NCI-H1930 (cell line): ENCODE measurements at places on chromosomes 2 and 18.
A peak's percentile ranks its signal among the peaks of the same experiment; 100 is the strongest.

GRCh38 chr2:45177870-45178269 lies 168.6 kb upstream of the SIX2 start:
- no peak for DNase-seq

DNA sequence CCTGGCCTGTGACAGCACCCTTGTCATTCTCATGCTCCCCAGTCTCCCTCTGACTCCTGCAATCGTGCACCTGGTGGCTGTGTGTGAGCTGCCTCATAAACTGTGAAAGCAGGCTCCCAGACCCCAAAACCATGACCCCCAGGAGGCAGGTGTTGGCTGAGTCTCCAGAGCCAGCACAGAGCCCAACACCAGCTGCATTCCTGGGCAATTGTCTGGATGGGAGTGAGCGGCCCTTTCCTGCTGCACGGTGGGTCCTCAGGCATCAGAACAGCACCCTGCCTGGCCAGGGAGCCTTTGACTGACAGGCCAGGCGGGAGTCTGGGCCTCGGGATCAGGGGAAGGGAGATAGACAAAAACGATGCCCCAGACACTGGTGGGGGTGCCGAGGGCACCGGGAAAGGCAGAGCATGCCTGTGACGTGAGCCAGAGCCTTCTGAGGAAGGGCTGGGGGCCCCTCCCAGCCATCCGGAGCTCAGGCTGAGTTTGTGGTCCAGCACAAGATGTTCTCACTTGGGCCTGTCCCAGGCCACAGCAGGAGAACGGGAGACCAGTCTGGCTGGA lies 135.1 kb upstream of the GPC1 start:
- DNase-seq, result no peak

DNA sequence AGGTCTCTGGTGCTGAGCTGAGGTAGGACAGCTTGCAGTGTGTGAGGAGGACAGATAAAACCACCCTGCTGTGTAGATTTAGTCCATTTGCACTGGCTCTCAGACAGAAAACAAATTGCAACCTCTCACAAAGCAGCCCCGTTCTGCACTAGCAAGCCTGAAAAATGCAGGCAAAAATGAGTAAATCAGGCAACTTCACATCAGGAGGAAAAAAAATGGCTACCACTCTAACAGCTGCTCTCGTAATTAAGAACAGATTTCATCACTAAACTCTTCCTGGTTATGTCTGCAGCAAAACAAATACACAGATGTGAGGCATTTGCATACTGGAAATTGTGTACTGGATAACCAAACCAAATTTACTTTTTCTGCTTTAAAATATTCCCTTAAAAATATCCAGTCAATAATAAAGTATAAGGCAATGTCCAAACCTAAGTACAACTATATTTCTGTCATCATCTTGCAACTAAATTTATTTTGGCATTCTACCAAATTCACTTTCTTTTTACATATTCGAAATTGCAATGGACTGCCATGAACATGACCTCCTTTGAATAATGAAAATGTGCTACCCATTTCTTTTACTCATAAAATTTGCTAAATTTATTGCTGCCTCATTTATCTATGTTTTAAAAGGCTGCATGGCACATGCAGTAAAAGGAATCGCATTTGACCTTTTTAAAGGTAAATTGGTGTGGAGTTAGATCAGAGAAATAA lies 157.4 kb downstream of the AFF3 start:
- peak; percentile 43 for DNase-seq

GRCh38 chr2:238382381-238382781 lies 44.3 kb upstream of the ASB1 start:
- DNase-seq, result no peak

DNA sequence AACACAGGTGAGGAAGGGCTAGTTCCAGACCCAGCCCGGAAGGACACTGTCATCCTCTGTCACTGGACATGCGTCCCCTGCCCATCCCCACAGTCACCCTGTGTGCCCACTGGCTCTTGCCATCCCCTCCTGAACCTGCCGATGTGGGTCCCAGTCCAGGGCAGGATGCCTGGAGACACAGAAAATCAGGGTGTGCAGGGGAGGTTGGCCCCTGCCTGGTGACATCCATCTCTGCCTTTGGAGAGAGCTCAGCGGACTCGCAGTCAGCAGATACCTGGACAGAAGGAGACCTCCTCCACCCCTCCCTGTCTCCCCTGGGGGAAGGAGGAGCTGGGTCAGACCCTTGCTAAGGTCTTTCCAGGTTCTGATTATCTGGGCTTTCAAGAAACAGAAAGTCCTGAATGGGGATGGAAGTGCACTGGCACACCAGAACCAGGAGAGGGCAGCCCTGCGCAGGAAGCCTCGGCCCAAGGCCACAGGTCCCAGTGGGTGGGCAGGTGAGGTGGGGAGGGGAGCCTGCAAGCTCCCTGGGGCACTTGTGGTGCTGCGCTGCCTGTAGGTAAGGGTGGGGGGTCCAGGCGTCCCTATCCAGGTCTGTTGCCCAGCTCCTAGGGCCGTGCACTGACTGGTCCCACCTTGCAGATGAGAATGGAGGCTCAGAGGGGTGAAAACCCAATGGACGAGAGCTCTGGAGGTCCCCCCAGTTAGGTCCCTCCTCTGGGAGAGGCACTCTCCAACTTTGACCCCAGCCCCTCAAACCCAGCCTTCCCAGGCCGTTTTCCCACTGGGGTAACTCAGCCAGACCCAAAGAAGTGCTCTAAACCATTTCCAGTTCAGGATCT lies 9.7 kb upstream of the OTOS start:
- no peak for DNase-seq

DNA sequence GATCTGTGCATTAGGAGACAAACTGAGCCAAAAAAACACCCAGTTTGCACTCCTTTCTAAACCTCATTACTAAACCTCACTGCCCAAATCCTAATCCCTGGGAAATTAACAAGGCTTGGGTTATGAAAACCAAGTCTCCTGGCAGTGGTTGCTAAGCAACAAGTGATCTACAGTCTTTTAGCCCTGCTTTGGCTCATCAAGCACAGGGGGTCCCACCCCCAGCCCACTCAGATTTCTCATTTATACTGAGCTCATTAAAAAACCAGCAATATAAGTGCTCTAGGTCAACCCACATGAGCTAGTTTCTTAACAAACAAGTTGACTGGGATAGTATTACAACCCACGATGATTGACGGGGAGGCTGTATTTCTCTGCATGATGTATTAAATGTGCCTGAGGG lies 18.4 kb downstream of the DNER start:
- DNase-seq, result no peak

- no peak for DNase-seq
These were observed 187.1 kb downstream of the MYCN start for GRCh38 chr2:16127276-16127940.

- no peak for DNase-seq
These were observed 72.6 kb upstream of the NOL4 start for GRCh38 chr18:34297287-34297686.

- no peak for DNase-seq
These were observed 1459.8 kb upstream of the ACVR2A start for GRCh38 chr2:146385031-146385430.

DNA sequence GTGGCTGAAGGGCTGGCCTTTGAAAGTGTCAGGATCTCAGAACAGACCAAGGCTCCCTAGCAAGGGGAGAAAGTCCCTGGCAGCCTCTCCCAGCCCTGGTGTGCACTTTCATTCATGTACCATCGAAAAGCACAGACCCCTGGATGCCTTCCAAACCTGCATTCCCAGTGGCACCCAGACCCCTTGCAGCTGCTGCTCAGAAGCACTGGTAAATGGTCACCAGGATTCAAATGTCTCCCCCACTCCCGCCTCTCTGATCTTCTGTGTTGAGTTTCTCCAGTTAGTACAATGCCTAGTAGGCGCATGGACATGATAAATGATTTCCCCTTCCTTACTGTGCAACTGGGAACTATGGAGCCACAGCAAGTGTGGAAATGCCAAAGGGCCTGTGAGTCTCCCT lies 180.0 kb downstream of the GLI2 start:
- no peak for DNase-seq

GRCh38 chr18:57439609-57439968 lies 4.4 kb downstream of the ONECUT2 start:
- no peak for DNase-seq

DNA sequence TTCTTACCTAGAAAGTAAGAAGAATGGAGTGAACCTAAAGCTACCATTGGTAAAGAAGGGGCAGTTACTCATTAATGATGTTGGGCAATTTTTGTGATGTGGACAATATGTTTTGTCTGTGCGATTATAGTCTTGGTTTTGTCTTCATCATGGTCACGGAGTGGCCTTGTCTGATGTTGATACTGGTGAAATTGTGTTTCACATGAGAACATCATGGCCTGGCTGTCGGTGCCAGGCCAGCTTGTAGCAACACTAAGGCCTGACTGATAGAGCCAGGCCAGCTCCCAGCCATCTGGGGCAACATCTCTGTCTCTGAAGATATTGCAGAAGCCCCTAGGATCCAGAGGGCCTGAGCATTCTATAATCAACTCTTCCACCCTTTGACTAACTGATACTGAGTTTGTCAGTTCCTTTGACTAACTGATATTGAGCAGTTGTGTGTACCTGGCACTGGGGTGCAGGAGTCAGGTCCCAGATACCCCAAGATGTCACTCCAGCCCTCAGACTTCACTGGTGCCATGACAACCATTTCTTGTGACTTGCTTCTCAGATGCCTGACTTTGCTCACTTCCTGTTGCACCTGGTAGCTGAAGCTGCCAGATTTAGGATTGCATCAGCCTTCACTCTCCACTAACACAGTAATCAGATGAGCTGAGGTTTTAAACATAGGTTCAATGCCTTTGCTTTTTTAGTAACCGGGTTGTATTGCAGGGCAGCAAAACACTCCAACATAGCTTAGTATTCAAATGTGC lies 62.5 kb downstream of the RPIA start:
- DNase-seq, result no peak

GRCh38 chr2:83191316-83191715 lies 1267.8 kb downstream of the SUCLG1 start:
- DNase-seq, result no peak

GRCh38 chr2:102238039-102238756 lies 51.4 kb downstream of the IL1RL2 start:
- DNase-seq, result no peak

GRCh38 chr2:9250498-9251153 lies 44.0 kb downstream of the ASAP2 start:
- no peak for DNase-seq

GRCh38 chr2:46009772-46010171 lies 287.4 kb upstream of the EPAS1 start:
- DNase-seq, result no peak

GRCh38 chr2:112819081-112819480 lies 17.5 kb downstream of the IL1B start:
- DNase-seq, result no peak

DNA sequence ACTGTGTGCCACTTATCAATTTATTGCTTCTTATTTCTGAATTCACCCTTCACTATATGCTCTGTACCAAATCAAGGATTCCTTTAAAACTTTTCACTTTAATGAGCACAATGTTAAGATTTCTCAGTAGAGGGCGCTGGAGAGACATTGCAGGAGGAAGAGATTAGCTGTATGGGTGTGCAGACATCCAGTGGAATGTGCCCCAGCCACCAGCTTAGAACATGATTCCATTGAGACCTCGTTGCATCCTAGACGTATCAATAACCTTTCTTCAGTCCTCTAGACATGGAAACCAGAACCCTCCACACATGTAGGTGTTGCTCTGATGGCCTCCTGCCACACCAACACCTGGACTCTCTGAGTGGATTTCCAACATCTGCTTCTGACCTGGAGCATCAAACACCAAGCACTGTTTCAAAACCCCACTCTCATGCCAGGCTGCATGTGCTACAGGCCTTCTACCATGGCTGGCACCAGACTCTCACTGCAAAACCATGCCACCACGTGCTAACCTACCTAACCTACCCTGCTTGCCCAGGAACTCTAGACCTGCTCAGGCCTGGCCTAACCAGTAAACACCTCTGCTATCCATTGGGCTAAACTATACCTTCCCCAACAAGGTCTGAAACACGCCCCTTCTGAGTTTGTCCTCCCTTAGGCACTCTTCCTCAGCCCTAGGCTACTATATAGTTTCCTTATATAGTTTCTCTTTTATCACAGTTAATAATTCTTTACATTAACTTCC lies 633.2 kb upstream of the PKDCC start:
- peak; percentile 16 for DNase-seq

GRCh38 chr2:226911932-226912331 lies 76.1 kb downstream of the RHBDD1 start:
- no peak for DNase-seq

DNA sequence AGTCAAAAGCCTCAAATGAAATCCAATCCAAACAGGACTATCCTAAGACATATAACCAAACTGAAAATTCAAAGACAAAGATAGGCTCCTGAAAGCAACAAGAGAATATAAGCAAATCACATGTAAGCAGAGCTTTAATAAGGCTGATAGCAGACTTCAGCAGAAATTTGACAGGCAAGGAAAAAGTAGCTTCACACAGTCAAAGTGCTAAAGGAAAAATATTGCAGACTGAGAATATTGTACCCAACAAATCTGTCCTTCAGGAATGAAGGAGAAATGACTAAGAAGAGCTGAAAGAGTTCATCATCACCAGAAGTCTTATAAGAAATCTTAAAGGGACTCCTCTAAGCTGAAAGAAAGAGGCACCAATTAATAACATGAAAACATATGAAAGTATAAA lies 150.0 kb downstream of the EVA1A start:
- DNase-seq, result no peak

DNA sequence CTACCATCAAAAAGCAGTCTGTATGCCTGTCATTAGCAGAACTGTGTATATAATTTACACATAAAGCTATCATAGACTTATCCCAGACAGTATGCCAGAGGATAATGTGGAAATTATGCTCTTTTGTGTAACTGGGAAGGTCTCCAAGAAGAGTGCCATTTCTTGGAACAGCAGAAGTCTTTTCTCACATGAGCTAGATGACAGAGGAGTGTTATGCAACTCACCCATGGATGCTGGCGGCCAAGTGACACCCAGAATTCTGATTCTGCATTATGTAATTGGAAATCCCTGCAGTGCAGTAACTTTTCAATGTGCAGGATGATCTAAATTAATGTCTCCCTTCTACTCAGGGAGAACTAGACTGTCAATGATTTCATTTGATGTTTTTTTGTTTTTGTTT lies 160.0 kb downstream of the UBE2E3 start:
- DNase-seq, result peak; percentile 25

DNA sequence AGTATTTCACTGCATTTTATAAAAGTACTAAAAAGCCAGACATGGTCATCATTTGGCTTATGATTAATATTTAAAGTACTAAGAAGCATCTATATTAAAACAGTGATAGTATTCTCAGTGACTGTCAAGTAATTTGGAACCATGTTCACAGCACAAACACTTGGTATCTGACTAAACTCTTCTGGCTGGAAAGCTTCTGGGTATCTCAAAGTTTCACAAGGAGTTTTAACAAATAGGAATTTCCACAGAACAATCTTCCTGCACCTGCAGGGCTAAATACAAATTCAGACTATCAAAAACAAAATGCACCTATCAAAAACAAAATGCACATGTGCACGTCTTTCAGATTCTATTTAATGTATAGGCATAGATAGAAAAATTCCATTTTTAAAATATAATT lies 158.8 kb downstream of the L3MBTL4 start:
- DNase-seq, result no peak

DNA sequence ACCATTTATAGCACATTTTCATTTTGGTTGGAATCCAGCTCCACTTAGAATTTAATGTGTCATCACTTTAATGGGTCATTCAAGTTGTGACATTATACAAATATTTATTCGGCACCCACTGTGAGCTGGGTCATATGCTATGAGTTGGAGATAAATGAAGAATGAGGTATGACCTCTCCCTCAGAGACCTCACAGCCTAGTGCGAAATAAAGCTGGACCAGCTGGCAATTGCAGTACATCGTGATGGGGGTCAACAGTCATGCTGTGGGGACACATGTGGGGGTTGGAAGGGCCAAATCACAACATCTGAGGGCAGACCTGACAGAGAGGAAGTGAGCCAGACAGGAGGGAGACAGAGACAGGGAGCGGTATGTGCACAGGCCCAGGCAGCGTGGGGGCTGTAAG lies 175.4 kb downstream of the MAIP1 start:
- DNase-seq, result no peak
